ENCODE measurements at places on chromosomes 5 and 9.
A peak's percentile ranks its signal among the peaks of the same experiment; 100 is the strongest.

DNA sequence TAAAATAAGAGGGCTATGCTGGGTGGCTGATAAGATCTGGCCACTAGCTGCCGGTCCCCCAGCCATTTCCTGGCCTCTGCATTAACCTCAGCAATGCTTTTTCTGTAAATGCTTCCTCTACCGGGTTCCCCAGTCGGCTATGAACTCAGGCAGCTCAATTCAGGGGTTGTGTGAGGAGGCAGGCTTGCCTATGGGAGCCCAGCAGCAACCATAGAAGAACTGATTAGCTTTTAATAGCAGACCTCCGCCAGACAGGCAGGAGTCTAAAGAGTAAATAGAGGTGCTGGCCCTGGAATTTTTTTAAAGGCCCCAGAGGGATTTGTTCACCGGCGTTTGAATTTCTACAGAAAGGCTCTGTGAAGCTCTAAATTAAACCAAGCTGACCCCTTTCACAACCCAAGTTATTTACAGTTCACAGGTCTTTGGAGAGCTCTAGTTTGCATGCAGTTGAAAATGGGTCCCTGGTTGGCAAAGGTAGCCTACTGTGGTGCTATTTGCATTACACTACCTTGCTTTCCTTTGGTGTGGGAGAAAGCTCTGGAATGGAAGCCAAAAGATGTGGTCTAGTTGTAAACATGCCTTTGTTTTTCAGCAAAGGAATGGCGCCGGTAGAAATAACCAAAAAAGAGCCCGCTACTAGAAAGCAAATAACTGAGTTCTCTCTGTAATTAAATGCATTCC is 289.7 kb upstream of the SEMA6A start:
- no peaks in the 10 kb centered on the region for H3K36me3 ChIP-seq
- peak; percentile 32 for DNase-seq
- no peak overlapping the region for H3K4me3 ChIP-seq
- no peaks in the 10 kb centered on the region for H3K27me3 ChIP-seq
- H3K27ac ChIP-seq: no peak overlapping the region

DNA sequence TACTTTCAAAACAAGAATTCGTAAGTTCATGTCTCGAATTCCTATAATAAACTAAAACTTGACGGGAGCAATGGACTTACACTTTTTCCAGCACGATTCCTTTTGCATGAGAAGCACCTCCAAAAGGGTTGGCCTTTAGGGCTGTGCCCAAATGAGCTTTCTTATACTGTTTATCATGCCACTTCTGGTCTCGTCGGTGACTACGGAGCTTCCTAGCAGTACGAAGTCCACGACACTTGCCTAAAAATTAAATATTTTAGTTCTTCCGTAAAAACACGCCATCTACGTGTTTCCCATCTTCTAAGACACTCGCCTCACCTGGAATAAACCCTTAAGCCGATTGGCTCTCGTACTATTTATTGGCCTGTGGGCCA is 554 bp downstream of the RPS23 start:
- no peak overlapping the region for H3K27ac ChIP-seq
- H3K36me3 ChIP-seq: peaks cover 41% of the 10 kb centered on the region
- peaks cover 8% of the 10 kb centered on the region for H3K4me1 ChIP-seq
- DNase-seq: no peak
- H3K4me3 ChIP-seq: peak overlapping the region; percentile 97
- no peaks in the 10 kb centered on the region for H3K27me3 ChIP-seq

DNA sequence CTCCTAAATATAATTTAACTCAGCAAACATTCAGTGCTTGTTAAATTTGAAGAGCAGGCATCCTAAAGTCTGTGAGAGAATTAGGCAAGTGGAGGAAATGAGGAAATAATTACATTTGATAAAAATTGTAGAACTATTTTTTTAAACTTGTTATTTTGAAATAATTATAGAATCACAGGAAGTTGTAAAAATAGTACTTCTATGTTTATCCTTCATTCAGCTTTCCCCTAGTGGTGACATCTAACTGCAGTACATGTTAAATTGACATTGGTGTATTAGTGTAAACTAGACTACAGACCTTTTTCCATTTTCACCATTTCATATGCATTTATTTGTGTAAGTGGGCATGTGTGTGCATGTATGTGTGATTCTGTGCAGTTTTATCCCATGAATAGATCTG is 51.6 kb downstream of the F2RL2 start:
- DNase-seq: no peak
- no peaks in the 10 kb centered on the region for H3K4me1 ChIP-seq
- H3K27me3 ChIP-seq: peaks cover 5% of the 10 kb centered on the region
- H3K36me3 ChIP-seq: no peaks in the 10 kb centered on the region

DNA sequence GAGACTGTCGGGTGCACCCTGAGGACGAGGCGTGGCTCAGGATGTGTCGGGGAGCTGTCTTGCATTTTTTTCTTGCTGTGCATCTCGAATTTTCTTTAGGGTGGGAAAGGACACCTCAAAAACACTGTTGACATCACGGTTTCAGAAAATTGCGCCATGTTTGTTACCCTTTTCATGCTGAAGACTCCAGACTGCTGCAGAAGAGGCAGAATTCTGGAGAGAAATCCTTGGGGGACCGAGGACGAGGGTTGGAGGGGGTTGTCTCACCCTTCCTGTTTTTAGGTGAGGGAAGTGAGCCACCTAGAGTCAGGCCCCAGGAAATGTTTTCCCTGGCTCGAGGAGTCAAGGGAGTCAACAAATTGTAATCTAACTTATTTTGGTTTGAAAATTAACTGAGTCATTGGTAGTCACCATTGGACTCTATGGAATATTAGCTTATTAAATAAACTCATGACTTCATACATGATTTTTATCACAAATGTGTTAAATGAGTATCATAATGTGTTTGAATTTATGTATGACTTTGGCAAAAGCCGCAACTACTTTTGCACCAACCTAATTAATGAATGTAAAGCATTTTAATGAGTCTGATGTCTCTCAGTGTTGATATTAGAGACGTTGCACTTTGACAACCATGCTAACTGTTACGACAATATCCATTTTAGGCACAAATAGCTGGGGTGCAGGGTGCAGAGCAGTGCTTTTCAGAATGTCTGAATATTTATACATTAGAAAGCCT is 724 bp upstream of the LYSMD3 start:
- H3K4me1 ChIP-seq: no peaks in the 10 kb centered on the region
- H3K27ac ChIP-seq: peak overlapping the region; percentile 86
- peaks cover 2% of the 10 kb centered on the region for H3K36me3 ChIP-seq
- DNase-seq: peak; percentile 83

DNA sequence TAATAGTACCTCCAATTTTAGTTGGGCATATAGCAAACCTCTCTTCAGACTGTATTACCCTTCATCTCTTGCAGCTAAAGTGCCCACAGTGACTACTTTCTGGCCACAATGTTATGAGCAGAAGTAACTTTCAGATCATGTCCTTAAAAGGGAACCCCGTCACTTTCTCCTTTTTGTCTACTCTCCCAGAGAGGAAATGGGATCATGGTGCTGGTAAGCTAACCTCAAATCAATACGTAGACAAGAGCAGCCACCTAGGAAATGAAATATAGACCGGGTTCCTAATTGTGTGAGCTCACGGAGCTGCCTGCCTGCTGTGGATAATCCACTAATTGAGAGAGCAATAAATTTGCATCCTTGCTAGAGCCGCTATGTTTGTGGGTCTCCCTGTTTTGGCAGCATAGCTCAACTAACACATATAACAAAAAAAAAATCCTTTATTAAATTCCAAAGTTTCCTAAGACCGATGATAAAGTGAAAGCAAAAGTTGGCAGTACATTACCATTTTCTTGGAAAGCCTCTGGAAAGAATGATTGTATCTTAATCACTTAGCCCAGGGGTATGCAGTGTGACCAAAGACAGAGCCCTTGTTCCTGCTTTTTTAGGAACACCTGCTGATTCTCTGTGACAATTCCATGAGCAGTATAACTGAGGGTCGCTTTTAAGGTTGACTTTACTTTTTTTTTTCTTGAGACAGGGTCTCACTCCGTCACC is 5.6 kb upstream of the IL7R start:
- peaks cover 2% of the 10 kb centered on the region for H3K4me1 ChIP-seq
- DNase-seq: peak; percentile 31
- no peak overlapping the region for H3K27ac ChIP-seq
- H3K27me3 ChIP-seq: no peaks in the 10 kb centered on the region
- no peaks in the 10 kb centered on the region for H3K36me3 ChIP-seq

DNA sequence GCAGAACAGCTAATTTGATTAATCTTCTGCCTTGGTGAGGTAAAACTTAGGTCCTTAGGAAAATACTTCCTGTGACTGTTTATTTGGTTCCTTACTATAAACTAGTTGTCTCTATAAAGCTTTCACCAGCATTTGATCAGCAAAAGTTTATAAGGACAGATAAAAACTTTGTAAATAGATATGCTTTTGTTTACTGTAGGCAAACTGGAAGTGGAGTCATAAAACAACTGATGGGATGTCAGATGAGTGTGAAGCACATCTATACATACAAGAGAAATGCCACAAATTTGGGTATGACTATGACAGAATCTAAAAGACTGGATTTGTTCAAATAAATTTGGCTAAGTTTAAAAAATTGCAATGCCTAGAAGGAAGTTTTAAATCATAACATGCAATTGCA is 5.5 kb downstream of the PTGER4 start:
- peak overlapping the region; percentile 17 for H3K4me3 ChIP-seq
- no peak for DNase-seq
- H3K27me3 ChIP-seq: no peaks in the 10 kb centered on the region
- peaks cover 13% of the 10 kb centered on the region for H3K4me1 ChIP-seq
- no peak overlapping the region for H3K27ac ChIP-seq

DNA sequence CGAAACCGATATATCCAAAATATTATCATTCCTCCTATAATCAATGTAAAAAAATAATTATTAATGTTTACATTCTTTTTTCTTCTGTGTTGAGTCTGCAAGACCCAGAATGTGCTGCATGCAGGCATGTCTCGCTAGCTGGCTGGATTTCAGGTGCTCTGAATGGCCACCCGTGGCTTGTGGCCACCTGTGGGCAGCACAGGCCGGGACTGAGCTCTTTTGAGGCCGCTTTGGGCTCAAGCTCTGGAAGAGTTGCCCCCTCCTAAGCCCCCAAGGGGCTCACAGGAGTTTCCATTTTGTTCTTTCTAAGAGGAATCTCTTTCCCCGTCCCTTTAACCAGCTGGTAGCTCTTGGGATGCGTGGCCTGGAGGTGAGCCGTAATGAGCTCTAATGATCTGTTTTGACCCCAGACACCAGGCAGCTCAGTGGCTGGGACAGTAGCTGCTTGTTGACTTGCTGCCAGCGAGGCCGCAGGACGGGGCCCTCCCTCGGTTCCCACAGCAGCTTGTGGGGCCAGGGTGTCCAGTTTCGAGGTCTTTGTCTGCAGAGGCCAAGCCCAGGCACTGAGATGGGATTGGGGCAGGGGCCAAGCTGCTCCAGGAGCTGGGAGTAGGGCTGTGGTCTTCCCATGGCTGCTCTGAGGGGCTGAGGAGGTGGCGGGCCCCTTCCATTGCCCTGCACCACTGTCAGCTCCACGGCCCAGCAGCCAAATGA is 20.8 kb downstream of the ASS1 start:
- H3K4me3 ChIP-seq: no peak overlapping the region
- no peak overlapping the region for H3K27ac ChIP-seq
- no peaks in the 10 kb centered on the region for H3K27me3 ChIP-seq
- DNase-seq: no peak
- H3K36me3 ChIP-seq: peaks cover 85% of the 10 kb centered on the region
- H3K4me1 ChIP-seq: no peaks in the 10 kb centered on the region

- no peak overlapping the region for H3K27ac ChIP-seq
- no peaks in the 10 kb centered on the region for H3K27me3 ChIP-seq
- no peak for DNase-seq
- H3K4me3 ChIP-seq: no peak overlapping the region
- H3K36me3 ChIP-seq: no peaks in the 10 kb centered on the region
Observed at GRCh38 chr9:116005205-116005604, 148.4 kb upstream of the PAPPA start.

DNA sequence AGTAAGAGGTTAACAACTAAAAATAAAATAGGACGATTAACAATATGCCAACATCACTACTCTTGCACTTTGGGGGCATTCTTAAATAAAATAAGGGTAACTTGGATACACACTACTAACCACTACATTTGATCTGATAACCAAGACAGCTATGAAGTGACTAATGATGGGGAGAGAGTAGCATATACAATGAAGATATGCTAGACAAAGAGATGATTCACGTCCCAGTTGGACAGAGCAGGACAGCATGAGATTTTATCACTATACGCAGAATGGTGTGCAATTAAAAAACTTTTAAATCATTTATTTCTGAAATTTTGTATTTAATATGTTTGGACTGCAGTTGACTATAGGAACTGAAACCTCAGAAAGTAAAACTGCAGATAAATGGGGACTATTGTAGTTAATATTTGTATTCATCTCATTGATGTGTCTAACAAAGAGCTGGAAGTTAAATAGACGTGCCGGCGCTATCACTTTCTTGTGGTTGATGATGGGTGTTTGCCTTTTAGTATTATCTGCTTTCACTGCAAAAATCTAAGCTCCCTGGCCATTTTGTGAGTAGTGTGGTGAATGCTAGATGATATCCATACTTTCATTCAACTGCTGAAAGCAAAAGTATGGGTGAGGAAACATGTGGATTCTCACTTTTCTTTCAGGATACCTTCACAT is 18.7 kb downstream of the GIN1 start:
- H3K36me3 ChIP-seq: peaks cover 3% of the 10 kb centered on the region
- H3K4me1 ChIP-seq: peaks cover 2% of the 10 kb centered on the region
- H3K4me3 ChIP-seq: no peak overlapping the region

DNA sequence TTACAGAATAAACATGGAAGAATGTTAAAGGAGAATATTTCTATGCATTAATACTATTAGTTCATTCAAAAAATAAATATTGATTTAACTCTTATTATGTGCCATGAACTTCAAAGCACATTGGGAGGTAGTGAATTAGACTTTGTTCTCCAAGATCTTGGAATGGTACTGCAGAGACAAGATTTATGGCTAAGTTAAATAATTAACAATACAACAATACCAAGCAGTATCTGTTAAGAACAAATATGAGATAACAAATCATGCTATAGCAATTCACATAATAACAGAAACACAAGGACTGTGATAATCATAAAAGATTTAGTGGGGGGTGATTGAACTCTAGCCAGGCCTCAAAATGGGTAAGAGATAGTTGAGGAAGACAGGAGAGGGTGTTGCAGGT is 11.6 kb downstream of the NMUR2 start:
- H3K4me3 ChIP-seq: no peak overlapping the region
- no peaks in the 10 kb centered on the region for H3K4me1 ChIP-seq
- H3K36me3 ChIP-seq: no peaks in the 10 kb centered on the region
- no peak overlapping the region for H3K27ac ChIP-seq
- no peak for DNase-seq
- H3K27me3 ChIP-seq: no peaks in the 10 kb centered on the region

DNA sequence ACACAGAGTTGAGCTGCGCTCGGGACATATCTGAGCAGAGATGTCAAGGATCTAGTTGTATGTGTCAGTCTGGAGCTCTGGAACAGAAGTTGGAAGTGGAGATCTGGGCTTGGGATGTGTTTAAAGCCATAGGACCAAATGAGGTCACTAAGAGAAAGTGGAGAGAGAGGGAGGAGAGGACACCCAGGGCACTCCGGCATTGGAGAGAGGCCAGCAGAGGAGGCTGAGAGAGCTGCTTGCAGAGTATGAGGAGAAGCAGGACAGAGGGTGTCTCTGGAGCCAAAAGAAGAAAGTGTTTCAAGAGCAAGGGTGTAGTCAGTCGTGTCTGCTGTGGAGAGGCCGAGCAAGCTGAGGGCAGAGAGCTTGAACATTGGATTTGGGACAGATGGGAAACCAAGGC is 34.7 kb downstream of the ARHGEF37 start:
- no peak overlapping the region for H3K27ac ChIP-seq
- H3K27me3 ChIP-seq: no peaks in the 10 kb centered on the region
- no peak for DNase-seq
- peaks cover 11% of the 10 kb centered on the region for H3K4me1 ChIP-seq
- H3K36me3 ChIP-seq: peaks cover 29% of the 10 kb centered on the region
- no peak overlapping the region for H3K4me3 ChIP-seq

Data from mesenchymal stem cell (in vitro differentiated cells and primary cell).